Hematopoietic multipotent progenitor cell treated with erythropoietin and hydrocortisone succinate and interleukin-3 and kit ligand, for 4 days (in vitro differentiated cells): ENCODE measurements at places on chromosomes 4 and X.

DNA sequence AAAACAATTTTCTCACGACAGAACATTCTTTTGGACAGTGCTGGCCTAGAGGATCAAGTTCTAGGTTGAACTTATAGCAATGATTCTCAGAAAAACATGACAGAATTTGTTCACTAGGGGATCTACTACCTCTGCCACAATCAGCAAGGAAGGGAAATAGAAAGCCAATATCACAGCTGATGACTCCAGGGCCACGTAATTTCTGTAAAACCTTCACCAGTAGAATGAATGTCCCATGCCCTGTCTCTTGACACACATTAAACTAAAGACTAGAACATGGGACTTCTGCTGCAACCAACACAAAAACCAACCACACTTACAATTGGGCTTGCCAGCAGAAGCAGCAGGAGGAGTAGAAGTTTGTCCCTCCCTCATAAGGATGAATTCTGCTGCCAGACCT lies 86.0 kb upstream of the NPFFR2 start:
- no peak for DNase-seq

GRCh38 chr4:187944179-187944578 lies 51.4 kb upstream of the ZFP42 start:
- no peak for DNase-seq

GRCh38 chr4:95957054-95957453 lies 117.2 kb downstream of the PDHA2 start:
- no peak for DNase-seq

DNA sequence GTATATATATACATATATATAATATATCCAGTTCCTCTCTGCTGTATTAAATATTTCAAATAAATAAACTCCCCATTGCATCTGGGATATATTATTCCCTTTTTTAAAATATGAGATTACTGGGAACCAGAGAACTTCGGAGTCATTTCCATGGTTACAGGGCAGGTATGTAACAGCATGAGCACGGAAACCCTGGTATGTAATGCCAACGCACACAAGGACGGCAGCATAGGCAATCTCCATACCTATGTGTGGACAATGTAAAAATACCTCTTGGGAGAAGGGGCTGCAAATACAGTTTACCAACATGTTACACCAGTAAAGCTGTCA lies 62.8 kb downstream of the NUDT10 start:
- no peak for DNase-seq

DNA sequence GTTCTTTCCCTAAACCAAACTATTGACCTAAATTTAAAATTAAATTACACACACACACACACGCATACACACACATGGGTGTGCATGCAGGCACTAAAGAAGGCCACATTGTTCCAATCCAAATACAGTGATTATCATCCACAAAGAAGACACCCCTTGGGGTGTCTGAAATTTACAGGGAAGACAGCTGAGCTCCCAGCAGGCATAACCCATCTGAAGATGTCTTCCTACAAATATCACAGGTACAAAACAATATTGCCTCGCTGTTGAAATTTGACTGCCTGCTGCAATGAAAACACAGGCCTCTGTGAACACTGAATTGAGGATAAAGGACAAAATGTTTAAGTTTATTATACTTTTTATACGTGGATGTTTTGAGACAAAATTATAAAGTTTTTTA lies 50.2 kb upstream of the SLC7A11 start:
- no peak for DNase-seq
